ENCODE measurements at places on chromosomes 2 and 18. TPM values are rescaled to one million over a fixed set of nuclear protein-coding genes. Genes with fewer than 3 reads are reported as not detected.

GRCh38 chr2:11872247-11872947, 126.0 kb downstream of the LPIN1 start:
- DNase-seq = no peak

The ABHD1 gene
- 0.48 TPM for total RNA-seq

The FHOD3 gene
- total RNA-seq = 40.0 TPM

The SLC19A3 gene
- 4.2 TPM for total RNA-seq

DNA sequence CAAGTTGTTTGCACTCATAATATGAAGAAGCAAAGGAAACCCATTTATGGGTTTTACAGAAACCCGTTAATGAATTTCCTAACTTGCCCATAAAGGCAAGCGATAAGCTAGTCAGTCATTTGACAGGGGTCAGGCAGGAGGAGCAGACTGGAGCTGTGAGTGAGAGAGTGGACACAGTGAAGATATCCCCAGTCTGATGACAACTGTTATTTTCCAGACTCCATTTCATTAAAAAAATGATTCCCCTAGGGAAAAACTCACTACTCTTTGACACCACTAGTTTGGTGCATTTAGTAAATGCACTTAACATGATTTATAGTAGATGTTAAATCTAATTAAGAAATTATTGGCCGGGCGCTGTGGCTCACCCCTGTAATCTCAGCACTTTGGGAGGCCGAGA, 80.8 kb downstream of the TGIF1 start:
- no peak for DNase-seq

DNA sequence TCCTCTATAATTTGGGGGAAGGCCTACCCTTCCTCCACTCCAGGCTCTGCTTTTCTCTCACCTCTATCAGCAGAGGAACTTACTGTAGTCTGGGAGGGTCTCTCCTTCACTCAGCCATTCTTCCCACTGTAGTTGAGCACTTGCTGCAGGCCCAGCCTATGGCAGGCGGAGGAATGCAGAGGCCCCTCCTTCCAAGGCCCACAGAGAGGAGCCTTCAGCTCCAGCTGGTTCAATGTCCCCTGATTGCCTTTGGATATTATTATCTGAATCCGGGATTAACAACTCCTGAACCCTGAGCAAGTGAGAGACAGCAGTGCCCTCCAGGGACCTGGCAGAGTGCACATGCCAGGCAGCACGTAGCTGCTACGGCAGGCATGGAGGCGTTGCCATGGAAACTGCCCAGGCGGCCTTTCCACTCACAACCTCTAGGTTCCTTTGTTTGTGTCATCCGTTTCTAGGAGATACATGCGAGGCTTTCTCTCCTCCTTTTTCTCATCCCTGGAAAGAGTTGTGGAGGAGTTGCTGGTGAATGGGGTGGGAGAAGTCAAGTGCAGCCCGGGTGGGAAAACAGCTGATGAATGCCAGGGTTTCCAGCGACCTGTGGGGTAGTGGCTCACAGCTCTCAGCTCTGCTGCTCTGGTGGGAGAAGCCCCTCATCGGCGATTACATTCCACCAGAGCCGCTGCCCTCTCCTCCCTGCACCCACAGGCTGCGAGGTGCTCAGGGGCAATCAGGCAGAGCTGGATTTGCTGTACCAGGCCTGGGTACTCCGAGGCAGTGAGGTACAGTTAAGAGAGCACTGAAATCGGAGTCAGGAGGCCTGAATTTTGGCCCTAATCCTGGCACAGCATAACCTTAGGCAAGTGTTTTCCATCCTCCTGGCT, 55.3 kb upstream of the HK2 start:
- no peak for DNase-seq

DNA sequence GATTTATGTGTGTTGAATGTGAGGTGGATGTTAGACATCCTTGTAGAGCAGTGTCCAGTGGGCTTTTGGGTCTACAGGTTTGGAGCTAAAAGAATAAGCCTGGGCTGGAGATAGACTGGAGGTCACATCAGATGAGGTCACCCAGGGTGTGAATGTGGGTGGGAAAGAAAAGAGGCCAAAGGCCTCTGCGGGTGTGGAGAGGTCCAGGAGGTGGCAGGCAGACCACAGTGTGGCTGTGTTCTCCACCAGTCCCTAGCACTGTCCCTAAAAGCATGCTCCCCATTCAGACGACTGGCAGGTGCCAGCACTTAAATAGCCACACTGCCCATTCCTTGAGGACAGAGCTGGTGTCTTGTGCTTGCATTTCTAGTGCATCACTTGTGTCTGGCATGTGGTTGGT, 4.1 kb downstream of the ATG4B start:
- no peak for DNase-seq

DNA sequence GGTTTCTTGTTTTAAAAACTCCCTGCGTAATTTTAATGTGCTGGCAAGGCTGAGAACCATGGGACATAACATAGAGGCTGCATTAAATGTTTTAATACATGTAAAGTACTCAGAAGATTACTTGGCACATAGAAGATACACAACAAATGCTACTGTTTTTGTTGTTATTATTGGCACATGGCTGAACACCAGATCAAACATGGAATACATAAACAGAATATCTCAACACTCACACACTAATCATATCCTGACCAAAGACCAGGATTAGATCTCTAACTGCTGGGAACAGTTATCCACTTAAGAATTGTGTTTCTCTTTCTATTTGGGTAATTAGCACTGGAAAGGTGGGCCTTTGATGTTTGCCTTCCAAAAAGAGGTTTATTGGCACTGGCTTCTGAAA, 69.3 kb downstream of the KCNE4 start:
- no peak for DNase-seq

GRCh38 chr2:38217401-38218188, 141.6 kb upstream of the CYP1B1 start:
- DNase-seq = no peak

The LIMS4 gene
- 1.6 TPM for total RNA-seq

All from transverse colon (tissue), 4 donors.